SK-N-DZ (cell line): ENCODE measurements at places on chromosomes 5 and 9.
A peak's percentile ranks its signal among the peaks of the same experiment; 100 is the strongest.

DNA sequence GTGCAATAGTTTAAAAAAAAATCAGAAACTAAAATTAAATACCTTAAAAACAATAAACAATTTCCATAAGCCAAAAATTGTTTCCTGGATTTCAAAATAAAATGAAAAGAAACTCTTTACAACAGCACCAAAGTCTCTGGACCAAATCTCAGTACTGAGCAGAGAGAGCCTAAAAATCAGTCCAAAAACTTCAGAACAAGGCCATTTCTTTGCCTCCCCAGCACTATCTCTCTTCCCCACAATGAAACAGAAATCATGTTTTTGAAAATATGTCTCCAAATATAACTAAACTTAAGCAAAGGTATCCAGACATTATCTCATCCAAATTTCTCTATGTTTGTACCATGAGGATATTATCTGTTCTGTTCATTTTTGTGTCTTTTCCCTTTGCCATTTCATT is 1.0 kb downstream of the FREM1 start:
- DNase-seq = no peak

GRCh38 chr5:72687288-72687687 is 129.2 kb upstream of the TNPO1 start:
- DNase-seq = no peak

- DNase-seq = no peak
These were observed 36.3 kb downstream of the CAPSL start for GRCh38 chr5:35902046-35902672.

- DNase-seq = no peak
These were observed 81.8 kb downstream of the BOD1 start for GRCh38 chr5:173534664-173535063.

DNA sequence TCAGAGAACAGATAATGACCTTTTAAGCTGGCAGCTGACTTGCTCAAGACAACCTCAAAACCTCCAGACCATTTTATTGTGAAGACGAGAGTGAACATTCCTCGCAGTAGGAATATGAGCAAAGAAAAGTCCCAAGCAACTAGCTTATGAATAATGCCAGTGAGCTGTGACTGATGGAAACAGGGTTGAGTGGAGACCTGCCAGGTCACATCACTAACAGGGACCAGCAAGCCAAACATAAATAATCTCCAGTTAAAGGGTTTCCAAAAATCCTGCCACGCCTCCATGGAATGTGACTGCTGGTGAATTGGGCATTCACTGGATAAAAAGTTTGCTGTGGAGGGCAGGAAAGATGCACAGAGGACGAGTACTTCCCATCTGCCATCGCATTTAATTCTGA is 185.4 kb downstream of the CRB2 start:
- DNase-seq = no peak

GRCh38 chr9:133478851-133479711 is at the start of gene SLC2A6:
Gene SLC2A6, minus strand, starts transcription at chr9:133479099. Its CDS starts 40 bp downstream, at chr9:133479059.
- peak; percentile 87 for DNase-seq

DNA sequence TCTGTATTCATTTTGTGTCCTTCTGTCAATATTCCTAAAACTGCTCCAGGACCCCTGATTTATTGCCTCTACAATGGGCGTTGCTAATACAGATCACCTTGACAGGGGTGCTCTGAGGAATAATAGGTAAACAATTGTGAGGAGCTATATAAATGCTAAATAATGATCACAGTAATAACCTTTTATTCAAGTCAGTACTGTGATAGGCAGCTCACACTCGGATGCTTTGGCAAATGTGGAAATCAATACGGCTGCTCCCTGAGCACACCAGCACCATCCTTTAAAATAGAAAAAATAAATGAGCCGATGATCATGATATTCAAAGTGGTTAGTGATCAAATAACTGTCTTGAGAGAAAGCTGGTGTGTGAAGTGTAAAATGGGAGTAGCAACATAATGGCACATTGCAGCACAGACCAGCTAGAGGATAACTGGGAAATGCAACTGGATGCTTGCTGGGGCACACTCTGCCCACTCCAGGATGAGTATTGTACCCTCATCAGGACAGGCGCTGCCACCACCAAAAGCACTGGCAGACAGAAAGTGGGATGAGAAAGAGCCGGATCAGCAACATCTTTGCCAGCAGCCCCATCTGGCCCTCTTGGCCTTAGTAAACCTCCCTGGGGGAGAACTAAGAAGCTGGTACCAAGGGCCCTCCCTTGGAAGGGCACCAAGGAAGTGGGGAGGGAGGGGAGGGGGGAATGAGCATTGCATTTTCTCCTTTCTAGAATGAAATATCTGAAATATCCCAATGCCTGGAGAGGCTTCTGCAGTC is 69.4 kb upstream of the SPATA31D4 start:
- no peak for DNase-seq

DNA sequence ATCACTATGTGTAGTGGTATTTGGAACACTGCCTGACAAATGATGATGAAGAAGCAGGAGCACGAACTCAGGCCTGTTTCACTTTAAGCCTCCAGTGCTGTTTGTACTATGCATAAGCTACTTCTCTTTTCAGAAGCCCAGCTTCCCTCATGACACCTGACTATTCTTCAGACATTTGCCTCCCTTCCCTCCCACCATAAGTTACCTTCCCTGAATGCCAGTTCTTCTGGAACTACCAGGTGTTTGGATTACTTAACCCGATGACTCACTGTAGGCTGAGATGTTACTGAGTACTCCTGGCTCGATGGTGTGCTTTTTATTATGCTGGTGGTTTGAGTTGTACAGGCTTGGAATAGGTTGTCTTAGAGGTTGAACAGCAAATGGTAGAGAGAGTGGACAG is 180.0 kb downstream of the SPATA31D1 start:
- DNase-seq = no peak

GRCh38 chr5:32099486-32100035 is 74.6 kb downstream of the GOLPH3 start:
- peak; percentile 17 for DNase-seq

DNA sequence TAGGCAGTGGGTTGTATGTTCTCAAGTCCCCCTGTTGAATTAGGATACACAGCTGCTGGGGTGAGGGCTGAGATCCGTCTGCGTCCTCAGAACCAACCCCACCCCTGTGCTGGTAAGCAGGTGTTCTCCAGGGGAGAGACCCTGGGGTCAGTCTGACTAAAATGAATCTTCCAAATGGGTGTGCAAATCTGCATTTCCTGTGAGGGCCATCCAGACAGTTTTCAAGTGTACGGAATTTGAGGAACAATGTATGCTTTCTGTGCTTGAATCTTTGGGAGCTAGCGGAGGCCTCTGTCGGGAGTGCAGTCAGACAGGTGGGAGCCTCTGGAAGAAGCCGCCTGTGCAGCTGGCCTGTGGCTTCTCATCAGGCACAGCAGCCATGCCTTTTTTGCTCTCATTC is 122.9 kb downstream of the MACROH2A1 start:
- DNase-seq = no peak

DNA sequence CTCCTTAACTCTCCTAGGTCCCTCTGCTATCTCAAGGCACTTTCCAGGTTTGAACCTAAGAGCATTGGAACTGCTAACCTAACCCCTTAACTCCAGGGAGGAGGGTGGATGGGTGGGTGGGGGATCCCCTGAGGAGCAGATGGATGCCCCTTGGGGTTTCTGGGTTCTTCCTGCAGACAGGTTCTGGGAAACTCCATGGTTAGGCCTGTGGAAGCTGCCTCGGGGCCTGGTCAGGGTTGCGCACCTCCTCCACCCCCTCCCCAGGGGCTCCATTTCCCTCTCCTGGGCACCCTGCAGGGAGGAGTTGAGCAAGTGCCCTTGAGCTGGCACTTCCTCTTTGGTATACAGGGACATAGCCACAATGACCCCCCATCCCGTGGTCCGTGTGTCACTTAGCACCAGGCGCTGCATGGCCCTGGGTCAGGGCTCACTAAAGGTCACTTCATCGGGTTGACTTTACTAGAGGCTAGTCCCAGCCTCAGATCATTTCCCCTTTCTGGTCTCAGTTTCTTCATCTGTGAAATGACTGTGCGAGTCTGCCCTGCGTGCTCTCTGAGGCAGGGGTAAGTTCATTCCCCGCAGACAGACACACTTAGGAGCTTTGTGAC is 16.0 kb downstream of the CXXC5 start:
- no peak for DNase-seq

GRCh38 chr9:13209498-13209897 is 70.0 kb downstream of the MPDZ start:
- DNase-seq = no peak

DNA sequence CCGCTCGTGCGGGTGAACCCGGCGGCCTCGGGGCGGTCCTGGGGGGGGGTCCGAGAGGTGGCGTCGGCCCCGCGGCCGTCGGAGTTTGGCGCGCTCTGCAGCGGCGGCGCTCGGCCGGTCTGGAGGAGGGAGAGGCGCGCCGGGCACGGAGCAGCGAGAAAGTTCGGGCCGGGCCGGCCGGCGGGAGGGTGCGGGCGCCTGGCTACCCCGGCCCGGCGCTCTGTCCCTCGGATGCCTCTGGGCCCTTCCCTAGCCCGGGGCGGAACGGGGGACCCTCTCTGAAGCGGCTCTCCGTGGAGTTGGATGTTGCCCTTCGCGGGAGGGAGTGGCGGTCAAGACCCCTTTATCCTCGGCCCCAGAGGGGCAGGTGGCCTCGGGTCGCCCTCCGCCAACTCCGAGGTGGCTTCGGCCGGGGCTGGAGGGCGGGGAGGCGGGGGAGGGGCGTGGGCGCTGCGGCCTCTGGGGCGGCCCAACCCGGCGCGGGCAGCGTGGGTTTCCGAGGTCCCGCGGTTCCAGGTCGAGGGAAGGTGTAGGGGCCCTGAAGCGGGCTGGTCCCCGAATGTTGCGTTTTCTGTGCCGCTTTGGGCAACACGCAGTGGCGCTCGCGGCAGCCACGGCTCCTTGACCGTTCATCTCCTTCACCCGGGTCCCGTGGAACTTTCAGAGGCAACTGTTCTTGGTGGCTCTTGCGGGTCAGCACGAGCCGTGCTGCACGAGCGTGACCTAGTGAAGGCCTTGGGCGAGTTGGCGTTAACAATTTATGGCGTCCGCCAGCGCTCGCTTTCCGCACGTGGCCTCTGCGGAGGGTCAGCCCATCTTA is 290.5 kb downstream of the DOCK8 start:
- DNase-seq = no peak

DNA sequence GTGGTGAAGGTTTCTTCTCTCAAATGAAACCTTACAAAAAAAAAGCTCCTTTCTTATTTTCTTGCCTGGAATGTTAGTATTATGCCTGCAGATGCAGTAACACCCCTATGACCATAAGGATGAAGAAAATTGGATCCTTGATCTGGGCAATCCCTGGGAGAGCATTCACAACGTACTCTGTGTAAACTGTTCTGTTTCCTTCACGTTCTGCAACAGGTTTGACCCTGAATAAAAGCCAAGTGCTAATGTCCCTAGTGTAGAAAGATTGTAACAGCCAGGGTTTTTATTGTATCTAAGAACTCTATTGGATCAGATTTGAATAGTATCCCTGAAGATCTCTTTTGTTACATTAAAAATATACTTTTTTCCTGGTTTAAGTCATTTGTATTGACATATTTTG is 1639.6 kb upstream of the ACO1 start:
- DNase-seq = no peak

- DNase-seq = peak; percentile 94
These were observed 851 bp upstream of the ZDHHC12 start for GRCh38 chr9:128724744-128725211.

DNA sequence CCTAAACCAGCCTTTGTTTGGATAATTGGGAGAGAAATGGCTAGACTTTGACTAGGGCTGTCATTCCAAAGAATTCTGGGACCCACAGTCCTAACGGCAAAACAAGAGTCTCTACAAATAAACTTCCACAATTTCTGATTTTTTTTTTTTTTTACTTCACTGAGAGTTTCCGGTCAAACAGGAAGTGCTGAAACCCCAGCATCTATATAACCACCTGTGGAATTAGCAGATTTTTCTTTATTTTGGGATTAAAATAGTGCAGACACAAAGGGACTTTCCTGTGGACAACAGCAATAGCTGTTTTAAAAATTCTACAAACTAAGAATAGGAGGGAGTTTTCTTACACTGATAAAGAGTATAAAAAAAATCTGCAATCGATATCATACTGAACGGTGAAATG is 157.4 kb downstream of the ARSB start:
- DNase-seq = no peak

DNA sequence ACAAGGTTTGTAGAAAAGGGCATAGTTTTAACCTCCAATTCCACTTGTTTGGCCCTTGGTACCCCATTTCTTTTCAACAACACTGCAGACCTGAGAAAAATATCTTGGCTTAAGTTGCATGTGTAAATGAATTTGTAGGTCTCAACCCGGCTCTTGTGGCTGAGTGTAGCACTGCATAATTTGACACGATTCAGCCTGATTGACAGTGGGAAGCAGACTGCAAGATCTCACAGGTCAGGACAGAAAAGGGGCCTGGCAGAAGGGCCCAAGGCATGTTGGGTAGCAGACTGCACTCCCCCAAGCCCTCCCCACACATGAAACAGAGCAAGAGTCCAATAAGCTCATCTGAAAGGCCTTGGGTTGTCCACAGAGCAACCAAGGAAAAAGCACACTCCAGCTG is 169.7 kb upstream of the SMARCA2 start:
- no peak for DNase-seq

DNA sequence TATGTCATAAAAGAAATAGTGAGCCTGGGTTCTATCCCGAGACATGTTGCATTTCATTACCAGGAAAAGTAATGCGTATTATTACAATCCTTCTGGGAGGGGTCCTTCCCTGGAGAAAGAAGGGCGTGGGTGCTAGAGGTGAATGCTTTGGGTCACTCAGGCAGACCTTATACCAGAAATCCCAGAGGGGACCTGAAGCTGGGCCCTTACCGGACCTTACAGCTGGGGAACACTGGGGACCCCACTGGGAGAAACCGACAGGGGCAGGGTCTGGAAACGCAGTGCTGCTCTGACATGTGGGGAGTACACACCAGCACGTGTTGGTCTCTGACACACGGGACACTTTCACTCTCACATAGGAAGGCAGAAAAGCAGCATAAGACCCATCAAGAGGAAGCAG is 71.3 kb downstream of the LMNB1 start:
- DNase-seq = no peak

GRCh38 chr9:72991772-72992171 is 38.9 kb upstream of the ALDH1A1 start:
- DNase-seq = no peak

DNA sequence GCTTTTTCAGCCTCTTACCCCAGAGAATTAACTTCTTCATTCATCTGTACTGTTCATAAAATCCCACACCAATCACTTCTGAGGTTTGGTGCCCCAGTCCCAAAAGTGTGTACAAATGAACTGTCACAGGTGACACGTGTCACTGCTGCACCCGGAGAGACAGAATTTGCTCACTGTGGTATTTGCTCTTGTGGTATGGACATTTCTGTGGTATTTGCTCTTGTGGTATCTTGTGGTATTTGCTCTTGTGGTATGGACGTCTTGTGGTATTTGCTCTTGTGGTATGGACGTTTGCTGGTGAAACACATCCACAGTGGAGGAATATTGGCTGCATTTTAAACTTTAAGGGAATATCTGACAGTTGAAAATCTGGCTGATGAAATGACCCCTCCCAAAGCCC is 214.9 kb upstream of the DAP start:
- no peak for DNase-seq

- no peak for DNase-seq
These were observed 56.2 kb upstream of the PIK3R1 start for GRCh38 chr5:68159224-68159951.
